ENCODE measurements at places on chromosomes 7 and 10.

- peak; percentile 26 for DNase-seq
Observed at GRCh38 chr10:113993489-113993991, 50.1 kb upstream of the ADRB1 start.

- no peak for DNase-seq
Observed at GRCh38 chr10:34696423-34696822, 118.7 kb downstream of the PARD3 start.

DNA sequence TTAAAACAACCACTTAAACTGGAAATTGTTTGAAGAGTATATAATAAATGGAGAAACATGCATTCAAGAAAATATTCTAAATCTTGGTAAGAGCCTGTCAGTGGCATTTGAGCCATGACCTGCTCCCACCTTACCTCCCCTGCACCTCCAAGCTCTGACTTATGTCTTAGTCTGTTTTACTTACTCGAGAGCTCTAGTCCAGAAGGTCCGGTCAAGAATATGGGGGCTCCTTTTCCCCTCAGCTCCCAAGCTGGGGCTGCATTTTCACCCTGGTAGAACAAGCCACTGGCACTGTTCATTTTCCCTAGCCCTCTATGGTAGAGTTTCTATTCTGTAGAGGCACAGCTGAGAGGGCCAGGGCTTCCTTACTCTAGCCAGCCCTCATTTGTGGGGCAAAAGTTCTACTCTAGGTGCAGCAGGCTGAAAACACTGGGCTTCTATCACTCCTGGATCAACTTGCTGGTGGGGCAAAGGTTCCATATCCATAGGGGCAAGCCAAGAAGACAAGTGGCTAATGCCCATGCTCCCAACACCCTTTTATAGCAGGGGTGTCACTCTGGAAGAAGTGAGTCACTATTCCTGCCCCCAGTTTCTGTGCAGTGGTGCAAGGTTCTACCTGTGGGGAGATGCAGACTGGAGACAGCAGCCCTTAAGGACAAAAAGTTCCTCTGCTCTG, 40.6 kb downstream of the ZNF438 start:
- no peak for DNase-seq

DNA sequence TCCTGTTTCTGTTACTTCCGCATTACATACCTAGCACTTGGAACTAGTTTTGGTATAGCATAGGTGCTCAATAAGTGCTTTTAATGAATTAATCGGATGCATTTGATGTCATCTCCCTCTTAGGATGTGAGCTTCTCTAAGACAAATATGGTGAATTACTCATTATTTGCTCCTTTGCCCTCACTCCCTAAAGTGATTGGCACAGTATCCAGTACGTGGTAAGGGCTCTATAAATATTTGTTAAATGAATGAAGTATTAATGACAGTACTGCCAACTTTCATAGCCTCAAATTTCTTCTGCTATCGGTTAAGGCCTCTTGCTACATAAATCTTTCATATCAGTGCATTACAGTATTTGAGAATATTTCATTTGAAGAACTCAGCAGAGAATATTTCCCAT, 75.9 kb upstream of the ARID5B start:
- no peak for DNase-seq

GRCh38 chr7:39054731-39055130, 77.0 kb downstream of the POU6F2 start:
- no peak for DNase-seq

DNA sequence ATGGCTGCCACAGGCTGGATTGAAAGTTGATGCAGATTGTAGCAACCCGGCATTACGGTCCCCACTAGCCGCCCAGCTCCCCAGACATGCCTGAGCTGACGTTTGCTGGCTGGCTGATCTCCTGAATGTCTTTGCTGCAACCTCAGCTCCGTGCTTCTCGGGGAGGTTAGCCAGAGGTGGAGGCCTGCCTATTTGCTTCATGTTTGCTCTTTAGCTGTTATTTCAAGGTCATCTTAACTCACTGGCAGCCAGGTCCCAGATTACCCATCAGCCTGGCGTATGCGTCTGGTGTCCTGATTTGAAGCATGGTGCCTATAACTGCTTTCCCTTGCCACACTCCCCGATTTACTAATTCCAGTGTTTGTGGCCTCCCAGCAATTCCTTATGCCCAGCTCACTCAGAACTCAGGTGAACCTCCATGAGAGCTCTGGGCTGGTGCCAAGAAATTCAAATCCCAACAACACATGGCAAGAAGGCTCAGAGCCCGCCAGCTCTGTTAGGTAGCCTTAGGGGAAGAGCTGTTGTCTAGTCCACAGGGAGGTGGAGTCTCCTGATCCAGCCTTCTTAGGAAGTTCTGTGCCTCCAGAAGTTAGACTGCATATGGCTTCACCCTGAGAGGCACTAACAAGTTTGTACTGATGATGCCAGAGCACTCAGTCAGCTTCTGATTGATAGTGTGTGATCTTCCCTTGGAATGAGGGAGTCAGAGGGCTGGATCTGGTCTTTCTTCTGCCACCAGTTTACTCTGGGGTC, 69.7 kb upstream of the EXOC4 start:
- no peak for DNase-seq

- DNase-seq, result no peak
Observed at GRCh38 chr10:119357412-119358151, 150.2 kb downstream of the GRK5 start.

DNA sequence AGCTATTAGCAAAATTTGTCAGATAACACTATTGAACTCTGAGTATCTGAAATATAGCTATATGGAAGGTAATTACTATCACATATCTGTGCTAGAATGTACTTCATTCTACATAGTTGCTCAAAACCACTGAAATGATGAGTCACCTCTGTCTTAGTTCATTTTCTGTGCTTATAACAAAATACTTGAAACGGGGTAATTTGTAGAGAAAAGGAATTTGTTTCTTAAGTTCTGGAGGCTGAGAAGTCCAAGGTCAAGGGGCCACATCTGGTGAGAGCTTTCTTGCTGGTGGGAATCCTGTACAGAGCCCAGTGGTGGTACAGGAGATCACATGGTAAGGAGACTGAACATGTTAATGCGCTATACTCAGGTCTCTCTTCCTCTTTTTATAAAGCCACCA, 41.9 kb upstream of the TNKS2 start:
- no peak for DNase-seq

- DNase-seq, result no peak
Observed at GRCh38 chr7:30805931-30806330, 34.7 kb downstream of the MINDY4 start.

DNA sequence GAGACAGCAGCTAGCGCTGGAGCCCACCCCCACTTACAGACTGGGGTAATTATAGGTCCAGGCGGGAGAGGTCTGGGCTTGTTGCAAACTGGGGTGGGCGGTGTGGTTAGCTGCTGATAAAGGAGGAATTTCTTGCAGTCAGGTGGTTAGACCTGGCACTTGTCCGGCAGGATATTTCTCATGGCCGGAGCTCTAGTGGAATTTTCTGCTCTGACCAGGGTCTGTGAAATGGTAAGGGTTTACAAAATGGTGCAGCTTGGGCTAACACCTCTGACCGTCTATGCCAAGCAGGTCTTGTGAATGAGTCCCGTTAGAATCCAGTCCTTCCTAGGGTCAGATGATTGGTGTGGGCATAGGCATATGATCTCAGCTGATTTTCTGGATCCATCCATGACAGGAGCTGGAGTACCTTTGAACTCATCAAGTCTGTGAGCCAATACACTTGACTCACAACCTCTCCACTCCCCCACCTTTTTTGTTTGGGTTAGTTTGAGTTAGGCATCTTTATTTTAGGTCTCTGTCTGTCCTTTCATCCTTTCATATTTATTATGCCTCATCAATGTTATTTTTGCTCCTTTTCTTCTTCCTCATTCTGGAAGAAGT, 213.4 kb downstream of the SUGCT start:
- DNase-seq, result no peak

GRCh38 chr7:157564517-157565177, 227.8 kb downstream of the DNAJB6 start:
- DNase-seq, result no peak

DNA sequence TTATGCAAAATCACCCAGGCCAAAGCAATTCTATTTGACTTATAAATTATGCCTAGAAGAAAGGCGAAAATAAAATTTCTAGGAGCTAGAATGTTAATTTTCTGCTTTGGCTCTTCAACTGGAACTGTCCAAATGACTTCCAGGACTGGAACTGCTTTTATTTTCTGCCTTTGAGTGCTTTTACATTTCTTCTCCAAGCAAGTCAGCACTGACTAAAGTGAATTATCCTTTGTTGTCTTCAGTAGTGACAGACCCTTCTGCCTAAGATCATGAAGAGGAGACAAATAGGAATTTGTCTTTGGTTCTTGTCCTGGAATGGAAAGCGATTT, 255.9 kb downstream of the DNAJB9 start:
- DNase-seq, result no peak

DNA sequence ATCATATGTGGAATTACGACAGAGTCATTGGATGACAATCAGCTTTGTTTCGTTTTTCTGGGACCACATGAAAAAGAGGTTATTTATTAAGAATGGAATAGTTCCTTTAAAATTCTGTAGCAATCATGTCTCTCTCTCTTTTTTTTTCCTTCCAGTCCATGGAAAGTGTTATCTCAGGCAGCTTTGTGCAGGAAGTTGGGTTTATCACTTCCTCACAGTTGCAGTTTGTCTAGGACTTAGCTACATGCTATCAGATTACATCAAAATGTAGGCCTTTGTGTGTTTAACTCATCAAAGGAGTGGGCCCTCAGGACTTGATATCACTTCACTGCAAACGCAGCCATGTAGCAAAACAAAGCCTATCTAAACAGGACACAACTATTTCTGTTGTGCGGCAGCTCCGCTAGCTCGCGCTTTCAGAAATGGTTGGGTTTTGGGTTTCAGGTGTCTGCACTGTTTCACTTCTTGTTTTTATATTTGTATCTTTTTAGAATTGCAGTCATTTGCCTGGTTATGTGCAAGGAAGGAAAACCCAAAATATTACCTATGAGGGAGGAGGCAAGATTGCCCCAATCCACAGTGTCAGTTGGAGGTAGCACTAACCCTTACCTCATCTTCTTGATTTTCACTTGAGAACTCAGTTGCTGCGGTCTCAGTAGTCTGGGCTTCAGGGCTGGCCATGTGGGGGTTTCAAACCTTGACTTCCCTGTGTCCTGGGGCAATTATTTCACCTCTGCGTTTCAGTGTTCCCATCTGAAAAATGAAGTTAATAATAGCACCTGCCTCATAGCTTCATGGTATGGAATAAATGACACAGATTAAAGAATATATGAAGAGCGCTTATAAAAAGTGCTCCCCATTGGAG, 66.7 kb downstream of the HHEX start:
- peak; percentile 71 for DNase-seq

DNA sequence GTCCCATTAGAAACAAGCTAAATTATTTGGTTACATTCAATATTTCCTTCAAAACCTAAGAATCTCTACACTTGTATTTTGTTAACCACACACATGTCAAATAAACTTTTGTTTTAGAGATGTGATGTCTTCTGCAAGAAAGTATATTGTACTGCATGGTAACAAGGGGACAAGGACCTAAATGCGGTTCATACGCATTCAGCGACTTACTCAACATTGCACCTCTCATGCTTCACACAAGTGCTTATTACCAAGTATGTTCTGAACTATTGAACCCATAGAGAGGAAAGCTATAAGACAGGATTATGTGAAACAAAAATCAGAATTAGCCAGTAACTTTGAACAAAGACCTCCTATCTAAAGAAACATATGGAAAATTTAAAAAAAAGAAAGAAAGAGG, 68.3 kb downstream of the CREB5 start:
- DNase-seq, result no peak

GRCh38 chr7:17544401-17544800, 245.9 kb downstream of the AHR start:
- DNase-seq, result no peak

DNA sequence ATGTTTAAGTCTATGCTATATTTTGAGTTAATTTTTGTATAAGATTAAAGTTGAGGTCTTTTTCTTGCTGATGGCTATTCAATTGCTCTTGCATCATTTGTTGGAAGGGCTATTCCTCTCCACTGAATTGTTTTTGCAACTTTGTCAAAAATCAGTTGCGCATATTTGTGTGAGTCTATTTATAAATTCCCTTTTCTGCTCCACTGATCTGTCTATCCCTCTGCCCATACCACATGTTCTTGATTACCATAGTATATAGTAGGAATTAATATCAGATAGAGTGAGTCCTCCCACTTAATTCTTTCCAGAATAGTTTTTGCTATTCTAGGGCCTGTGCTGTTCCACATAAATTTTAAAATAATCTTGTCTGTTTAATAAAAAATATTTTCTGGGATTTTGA, 152.4 kb upstream of the ADCY1 start:
- no peak for DNase-seq

DNA sequence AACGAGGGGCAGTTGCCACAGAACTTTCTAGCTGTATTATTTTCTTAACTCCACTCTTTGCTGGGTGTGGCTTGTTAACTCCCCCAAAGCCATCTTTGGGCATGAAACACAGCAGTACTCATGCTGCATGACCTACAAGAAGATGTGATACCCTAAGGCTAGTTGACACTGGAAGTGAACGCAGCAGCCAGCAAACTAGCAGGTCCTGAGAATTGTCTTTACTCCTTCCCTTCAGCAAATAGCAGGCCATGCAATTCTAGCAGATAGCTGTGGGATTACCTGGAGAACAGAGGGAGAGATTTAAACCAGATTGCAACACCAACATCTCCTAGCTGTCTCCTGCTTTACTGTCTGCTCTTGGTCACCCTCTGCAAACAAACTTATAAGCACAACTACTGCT, 688.0 kb upstream of the ZWINT start:
- DNase-seq, result no peak

- DNase-seq, result no peak
Observed at GRCh38 chr10:107986571-107986970, 822.1 kb upstream of the SORCS1 start.

DNA sequence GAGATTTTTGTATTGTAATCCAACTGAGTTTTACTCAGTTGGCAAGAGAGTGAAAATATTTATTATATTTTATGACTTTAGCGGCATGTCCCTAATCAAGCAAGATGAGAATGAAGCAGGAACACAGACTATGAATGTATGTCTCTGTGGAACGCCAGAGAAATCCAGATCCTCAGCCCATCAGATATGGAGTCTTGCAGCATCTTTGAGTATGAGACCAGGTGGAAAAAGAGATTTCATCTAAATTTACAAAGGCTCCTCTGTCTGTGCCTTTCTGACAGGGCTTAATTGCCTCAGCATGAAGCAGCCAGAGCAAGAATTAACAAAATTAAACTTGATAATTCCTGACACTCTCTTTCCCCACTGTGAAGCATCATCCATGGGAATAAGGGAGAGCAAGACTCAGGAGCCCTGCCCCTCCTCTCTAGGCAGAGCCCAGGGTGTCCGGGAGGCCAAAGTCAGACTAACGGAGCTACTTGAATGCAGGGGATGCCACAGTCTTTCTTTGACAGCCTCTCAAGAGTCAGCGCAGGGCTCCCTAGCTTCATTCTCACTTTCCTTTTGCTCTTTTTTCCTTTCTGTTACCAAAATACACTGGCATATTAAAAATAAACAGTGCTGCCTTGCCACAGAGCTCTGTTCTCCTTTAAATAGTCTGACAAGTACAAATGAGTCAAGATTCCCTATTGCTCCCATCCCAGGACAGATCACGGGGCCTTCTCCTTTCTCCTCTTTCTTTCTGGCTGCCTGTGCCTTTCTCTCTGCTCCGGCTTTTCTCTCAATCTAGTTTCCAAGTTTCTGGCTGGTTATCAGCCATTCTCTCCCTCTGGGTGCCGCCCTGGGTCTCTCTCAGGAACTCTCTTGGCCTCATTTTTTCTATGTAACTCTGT, 132.2 kb upstream of the INHBA start:
- no peak for DNase-seq

Data from GM20000 (cell line).